Lung microvascular endothelial cell (primary cell): ENCODE measurements at places on chromosomes 7 and 10. TPM values are rescaled to one million over a fixed set of nuclear protein-coding genes. Genes with fewer than 3 reads are reported as not detected.

ATG9B gene
- total RNA-seq, result under 0.01 TPM in 1 of 2 replicates, not detected in the other

NANOS1 gene
- 0.22 and 0.60 TPM in 2 replicates for total RNA-seq

PRKCQ gene
- 0.44 and 0.60 TPM in 2 replicates for total RNA-seq

SAMD9 gene
- total RNA-seq, result 9.4 and 12.5 TPM in 2 replicates

COL26A1 gene
- total RNA-seq, result under 0.01 TPM in 1 of 2 replicates, not detected in the other

KIAA1217 gene
- 2.8 and 8.5 TPM in 2 replicates for total RNA-seq

HOXA9 gene
- total RNA-seq, result 2.0 and 3.9 TPM in 2 replicates

SPDYE11 gene
- total RNA-seq, result not detected in 2 replicates

DNA sequence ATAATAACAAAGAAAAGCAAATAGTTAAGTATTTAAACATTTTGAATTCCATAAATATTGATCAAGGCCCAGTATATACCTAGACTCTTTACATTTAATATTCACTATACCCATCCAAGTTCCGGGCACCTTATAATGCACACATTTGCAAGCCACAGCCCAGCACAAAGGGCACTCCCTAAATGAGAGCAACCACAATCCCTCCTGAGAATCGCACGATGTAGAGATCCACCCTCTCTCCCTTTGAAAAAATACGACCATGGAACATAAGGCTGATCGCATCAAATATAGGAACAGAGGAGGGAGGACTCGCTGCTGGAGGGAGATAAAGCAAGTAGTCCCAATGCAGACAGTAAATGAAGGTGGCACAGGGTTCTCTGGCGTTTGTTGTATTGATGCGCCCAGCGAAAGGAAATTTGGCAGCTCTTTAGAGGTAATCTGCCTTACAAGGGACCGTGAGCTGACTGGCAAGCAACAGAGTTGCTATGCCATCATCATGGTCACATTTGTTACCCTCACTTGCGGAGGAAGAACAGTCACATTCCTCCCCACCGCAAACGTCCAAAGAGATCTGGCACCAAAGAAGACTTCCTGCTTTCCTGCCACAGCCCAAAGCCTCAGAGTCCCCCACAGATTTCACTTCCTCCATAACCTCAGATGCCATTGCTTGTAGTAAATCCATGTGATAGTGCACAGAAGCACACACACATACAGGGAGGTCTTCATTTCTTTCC lies 16.1 kb upstream of the TAS2R40 start:
- no peak for DNase-seq

DNA sequence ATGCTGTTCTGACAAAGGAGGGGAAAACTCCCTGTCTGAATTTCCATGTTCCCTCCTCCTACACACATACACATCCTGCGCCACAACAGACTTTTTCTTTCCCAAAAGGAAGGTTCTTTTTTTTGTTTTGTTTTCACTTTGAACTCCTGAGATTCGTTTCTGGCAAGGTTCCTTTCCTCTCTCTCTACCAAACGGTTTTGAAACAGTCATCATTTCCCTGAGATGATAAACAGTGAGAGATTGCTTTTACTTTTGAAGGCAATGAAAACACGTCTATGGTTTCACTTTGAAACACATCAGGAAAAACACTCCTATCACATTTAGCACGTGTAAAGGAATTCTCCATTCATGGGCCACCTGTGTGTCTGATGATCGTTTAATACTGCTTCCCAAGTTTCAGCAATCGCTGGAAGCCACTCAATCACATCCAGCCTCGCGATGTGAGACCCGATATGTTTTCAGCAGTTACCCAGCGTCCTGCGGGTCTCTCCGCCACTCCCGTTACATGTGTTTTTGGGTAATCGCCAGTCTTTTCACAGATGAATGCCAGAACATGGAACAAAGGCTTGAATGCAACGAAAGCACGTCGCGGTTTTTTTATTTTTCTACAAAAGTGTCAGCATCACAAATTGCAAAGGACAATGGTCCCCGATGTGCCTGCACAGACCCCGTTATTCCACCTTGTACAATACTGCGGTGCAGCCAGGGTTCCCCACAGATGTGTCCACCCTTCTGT lies 62.8 kb upstream of the CUX1 start:
- DNase-seq, result peak; percentile 89

DNA sequence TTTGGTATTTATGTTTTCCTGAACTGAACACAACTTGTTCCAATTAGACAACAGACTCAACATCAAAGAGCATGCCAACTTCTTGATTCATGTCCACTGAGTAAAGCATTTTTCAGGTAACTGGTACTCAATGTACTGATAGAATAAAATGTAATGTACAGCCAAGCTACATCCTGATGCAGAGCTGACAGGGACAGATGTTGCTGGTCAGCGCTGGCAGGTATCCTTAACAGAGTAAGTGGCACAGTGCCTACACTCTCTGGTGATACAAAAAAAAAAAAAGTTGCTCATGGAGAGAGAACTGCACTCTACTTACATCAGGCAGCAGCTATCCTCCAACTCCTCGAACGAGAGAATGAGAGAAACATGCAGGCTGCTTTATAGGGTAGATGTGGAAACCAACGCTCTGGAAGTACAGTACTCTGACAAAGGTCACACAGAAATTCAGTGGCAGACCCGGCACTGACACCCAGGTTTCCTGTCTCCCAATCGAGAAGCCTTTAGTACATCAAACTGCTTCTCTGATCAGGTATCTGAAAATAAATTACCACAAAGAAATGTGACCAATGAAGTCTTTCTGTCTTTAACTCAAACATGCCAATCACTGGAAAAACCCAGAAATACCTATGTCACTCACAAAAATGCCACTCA lies 4.6 kb downstream of the ITGB1 start:
- DNase-seq, result no peak

- DNase-seq, result no peak
Measured at GRCh38 chr7:36137258-36137657, 15.8 kb upstream of the EEPD1 start.

GRCh38 chr10:100037758-100038315 lies 28.1 kb upstream of the DNMBP start:
- DNase-seq, result no peak

DNA sequence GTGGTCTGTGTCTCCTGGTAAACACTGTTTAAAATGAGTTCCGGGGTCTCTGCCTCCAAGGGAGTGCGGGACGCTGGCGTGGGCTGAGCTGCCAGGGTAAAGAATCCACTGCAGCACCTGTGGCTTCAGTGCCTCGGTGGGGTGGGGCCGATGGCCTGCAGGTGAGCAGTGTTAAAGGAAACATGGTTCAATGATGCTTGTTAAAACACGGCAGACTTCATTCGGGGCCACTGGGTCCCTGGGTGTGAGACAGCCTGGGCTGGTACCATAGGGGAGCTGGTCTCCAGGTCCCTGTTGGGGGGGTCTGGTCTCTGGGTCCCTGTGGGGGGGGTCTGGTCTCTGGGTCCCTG lies 24.9 kb upstream of the KNDC1 start:
- DNase-seq, result no peak

DNA sequence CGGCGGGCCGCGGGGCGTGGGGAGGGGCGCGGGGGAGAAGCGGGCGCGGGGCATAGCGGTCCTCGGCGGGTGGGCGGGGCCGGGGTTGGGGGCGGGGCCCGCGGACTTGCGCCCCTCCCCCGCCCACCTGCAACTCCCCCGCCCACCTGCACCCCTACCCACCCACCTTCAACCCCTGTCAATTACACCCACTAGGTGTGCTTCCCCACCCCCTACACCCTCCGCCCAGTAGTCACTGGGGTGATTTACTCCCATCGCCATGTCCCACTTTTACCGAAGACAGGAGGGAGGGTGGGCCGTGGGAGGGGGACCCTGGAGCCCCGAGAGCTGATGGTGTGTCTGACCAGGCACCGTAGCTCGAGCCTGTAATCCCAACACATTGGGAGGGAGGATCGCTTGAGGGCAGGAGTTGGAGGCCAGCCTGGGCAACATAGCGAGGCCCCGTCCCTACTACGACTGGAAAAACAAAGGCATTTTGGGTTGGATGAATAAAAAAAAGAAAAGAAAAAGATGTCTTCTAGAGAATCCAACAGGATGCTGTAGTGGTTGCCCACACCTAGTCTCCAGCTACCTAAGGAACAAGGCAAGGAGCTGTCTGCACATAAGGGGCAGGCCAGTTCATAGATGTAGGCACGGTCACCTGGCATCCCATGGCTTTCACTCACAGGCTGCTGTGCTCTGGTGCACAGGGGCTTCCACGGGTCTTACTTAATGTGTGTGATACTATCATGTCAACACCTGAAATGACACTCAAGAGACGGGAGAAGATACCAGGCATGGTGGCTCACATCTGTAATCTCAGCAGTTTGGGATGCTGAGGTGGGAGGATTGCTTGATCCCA lies 761 bp downstream of the KCTD7 start:
- peak; percentile 11 for DNase-seq

GRCh38 chr7:74587435-74588126 lies 69.9 kb upstream of the GTF2I start:
- no peak for DNase-seq

DNA sequence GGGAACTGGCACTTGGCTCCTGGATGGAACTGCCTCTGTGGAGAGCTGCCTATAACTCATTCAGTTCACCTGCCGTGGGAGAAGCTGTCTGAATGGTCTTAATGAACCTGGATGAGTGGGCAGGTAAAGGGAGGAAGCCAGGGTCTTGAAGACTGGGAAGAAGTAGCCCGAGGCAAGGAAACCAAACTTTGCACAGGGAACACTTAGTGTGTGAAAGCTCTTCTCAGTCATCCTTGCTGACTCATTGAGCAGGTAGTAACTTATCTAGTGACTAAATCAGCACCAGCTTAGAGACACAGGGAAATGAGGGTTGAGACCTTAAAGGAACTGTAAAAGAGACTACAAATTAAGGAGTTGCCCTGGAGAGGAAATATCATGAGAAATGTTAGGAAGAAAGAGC lies 9.9 kb downstream of the LRRC4 start:
- DNase-seq, result no peak

DNA sequence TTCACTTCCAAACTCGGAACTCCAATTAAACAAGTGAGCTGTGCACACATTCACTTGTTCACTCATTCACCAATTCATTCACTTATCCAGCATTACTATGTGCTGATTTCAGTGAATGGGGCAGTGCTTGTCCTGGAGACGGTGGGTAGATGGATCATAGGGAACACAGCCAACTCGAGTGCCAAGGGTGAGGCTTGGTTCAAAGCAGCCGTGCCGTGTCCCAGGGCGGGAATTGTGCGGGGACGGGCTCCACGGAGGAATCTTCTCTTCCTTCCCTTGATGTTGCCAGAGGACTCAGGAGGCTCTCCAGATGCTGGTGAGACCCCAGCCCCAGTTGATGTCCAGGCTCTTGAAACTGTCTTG lies 2.9 kb downstream of the SH2D4B start:
- DNase-seq, result no peak

DNA sequence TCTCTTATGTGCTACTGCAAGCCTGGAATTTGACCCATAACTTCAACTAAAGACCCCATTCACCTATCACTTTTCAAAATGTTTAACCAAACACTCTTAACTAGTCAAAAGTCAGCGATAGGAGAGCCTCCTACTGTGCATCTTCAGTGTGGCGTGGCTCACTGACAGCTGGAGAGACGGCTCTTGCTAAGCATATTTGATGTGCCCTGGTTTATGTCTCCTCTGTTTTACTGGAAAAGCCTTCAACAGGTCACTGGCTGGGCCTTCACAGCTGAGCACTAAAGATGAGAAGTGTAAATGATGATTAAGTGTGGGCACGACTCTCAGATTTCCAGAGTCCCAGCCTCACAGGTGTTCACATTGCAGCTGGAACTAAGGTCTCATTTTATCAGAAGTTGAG lies 472.1 kb downstream of the SEMA3D start:
- DNase-seq, result no peak

GRCh38 chr10:75477680-75478079 lies 46.3 kb downstream of the LRMDA start:
- no peak for DNase-seq

DNA sequence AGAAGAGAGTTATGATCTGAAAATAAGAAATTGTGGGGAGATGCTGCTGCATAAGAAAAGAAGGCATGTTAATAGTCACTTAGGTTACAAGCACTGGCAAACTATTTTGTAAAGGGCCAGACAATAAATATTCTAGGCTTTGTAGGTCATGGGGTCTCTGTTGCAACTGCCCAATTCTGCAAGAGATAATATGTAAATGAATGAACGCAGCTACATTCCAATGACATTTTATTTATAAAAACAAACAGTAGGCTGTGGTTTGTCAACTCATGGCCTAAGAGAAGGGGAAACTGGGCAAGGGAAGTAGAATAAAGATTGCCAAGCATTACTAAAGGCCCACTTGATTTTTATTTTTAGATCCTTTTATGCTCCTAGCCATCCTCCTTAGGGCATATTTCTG lies 133.1 kb downstream of the RAPGEF5 start:
- peak; percentile 18 for DNase-seq

- DNase-seq, result no peak
Measured at GRCh38 chr10:125130260-125130659, 30.1 kb downstream of the CTBP2 start.

GRCh38 chr10:1659221-1659791 lies 78.0 kb downstream of the ADARB2 start:
- no peak for DNase-seq

- DNase-seq, result no peak
Measured at GRCh38 chr7:47007471-47007870, 574.4 kb downstream of the TNS3 start.
